Jurkat, Clone E6-1 (cell line): ENCODE measurements at places on chromosomes 3 and 15.

DNA sequence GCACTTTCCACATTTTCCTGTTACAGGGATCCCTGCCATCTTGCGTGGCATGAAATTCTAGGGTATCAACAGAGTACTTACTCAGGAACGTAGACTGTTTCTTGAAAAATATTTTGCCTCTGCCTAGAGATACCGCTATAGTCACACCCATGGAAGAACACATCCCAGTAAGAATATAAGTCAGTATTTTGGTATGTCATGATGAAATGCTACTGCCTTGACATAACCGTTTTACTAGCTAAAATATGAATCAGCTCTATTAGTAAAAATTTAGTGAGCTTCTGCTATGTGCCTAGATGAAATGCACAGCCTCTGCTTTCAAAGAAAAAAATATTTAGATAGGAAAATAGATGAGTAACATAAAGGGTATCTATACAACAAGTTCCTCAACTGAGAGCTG lies 276.4 kb downstream of the TBC1D5 start:
- no peak for DNase-seq

DNA sequence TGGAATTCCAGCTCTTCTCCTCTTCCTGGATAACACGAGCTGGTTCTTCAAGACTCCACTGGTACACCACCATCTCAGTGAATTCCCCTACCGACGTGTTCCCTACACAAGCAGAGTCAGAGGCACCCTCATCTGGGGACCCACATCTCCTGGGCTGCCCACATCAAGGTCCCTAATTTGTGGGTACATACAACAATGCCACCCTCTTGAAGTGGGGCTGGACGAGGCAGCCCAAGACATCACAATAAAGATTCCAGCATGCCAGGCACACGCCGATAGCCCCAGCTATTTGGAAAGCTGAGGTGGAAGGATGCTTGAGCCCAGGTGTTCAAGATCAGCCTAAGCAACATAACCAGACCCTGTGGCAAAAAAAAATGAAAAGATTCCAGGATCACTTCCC lies 221.2 kb upstream of the LINGO1 start:
- no peak for DNase-seq

- DNase-seq = no peak
Measured at GRCh38 chr15:94453227-94453988, 222.0 kb downstream of the MCTP2 start.

- DNase-seq = no peak
Measured at GRCh38 chr15:31774045-31774444, 256.3 kb upstream of the CHRNA7 start.

DNA sequence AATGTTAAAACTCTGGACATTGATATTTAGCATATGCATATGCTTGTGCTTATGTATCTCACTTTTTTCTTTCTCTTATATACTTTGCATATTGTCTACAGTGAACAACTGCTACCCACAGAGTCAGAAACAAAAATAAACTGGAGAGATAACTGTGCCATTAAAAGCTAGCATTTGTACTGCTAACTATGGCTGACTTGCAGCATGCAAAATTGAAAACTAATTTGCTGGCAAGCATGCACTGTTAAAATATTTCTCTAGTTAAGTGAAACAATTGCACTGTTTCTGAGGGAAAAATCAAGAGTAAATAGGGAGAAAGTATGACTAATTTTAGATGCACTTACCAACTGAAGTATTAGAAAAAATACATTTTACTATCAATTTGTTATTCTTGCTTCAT lies 177.8 kb downstream of the CBLB start:
- DNase-seq = no peak

GRCh38 chr15:63000706-63001105 lies 41.8 kb upstream of the TPM1 start:
- DNase-seq = no peak
